ENCODE measurements at places on chromosomes 13 and 19.
A peak's percentile ranks its signal among the peaks of the same experiment; 100 is the strongest.

DNA sequence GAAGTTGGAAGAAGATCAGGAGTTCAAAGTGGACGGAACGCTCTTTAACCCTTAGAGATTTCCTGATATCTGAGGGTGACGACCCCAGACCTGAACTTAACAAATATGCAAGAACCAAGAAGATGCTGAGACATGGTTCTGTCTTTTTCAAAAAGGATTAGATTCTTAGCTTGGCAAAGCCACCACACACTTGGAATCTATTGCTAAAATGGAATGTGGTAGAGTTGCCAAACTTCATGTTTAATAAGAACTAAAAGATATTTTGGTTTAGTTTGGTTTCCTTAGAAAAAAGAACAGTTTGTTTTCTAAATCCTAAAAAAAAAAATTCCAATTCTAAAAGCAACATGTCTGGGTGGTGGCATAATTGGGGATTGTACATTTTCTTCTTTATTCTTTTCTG, 29.5 kb downstream of the UNC13A start:
- no peak for DNase-seq

DNA sequence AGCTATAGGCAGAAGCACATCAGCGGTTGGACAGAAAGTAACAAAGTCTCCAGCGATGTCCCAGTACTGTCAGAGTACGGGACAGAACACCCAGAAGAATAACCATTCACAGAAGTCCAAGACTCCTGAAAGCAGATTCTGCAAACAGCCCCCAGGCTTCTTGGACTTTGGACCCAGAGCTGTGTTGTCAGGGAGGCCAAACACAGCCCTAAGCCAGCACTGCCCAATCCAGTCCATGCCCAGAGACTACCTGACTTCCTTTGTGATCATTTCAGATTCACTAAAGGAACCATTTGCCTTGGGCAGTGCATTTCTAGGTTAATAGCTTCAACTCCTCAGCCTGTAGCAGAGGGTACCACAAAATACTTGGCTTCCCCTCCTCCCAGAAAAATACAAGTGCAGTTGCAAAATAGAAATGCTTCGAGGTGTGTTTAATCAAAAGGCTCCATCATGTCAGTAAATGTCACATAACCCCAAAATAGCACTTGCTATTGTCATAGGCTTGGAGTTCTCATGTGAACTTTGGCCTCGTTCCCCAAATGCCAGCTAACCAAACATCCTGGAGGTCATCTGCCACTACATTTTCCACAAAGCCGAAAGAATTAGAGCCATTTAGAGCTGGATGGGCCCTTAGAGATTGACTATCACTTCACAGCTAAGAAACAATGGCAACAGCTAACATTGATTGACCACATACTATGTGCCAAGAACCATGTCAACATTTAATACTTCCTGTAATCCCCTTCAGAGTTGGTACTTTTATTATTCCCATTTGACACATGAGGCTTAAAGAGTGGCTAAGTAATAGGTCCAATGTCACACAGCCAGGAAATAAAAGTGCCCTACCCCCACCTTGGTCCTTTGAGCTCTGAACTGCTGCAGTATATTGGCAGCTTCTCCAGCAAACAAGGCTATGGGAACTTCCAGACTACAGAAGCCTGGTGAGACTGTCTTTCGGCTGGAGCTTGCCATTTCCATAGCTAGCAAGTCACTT, 329.9 kb downstream of the FOXO1 start:
- DNase-seq = no peak

DNA sequence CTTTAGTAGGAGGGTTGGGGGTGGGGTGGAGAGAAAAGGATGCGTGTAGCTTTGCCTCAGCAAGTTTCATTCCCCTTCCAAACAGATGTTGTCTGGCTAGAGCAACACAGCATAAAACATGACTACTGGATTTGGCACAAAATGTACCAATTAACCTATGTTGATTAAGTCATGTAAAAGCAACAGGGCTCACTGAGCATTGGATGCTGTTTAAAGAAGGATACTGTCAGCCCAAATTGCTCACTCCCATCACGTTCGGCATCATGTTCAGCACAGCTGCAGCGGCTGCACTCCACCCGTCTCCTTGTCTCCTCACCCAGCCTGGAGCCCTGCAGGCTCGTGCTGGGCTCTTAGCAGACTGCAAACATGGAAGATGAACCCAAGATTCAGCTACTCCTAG, 77.5 kb downstream of the DLEU7 start:
- no peak for DNase-seq

DNA sequence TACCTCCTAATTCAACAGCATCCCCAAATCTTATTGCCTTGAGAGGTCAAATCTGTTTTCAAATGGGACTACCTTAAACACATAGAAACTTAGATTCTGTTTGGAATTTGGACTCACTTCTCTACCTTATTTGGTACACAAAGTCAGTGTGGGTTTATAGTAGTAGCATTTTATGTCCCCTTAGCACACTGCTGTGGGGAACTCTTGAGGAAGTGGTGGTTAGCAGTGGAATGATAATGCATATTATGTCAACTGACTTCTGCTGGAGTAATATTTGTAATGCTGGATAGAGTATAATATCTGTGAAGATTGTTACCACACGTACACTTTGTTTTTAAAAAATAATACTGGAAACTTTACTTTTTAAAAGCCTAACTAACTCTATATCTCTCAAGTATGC, 386.3 kb downstream of the NDFIP2 start:
- no peak for DNase-seq

DNA sequence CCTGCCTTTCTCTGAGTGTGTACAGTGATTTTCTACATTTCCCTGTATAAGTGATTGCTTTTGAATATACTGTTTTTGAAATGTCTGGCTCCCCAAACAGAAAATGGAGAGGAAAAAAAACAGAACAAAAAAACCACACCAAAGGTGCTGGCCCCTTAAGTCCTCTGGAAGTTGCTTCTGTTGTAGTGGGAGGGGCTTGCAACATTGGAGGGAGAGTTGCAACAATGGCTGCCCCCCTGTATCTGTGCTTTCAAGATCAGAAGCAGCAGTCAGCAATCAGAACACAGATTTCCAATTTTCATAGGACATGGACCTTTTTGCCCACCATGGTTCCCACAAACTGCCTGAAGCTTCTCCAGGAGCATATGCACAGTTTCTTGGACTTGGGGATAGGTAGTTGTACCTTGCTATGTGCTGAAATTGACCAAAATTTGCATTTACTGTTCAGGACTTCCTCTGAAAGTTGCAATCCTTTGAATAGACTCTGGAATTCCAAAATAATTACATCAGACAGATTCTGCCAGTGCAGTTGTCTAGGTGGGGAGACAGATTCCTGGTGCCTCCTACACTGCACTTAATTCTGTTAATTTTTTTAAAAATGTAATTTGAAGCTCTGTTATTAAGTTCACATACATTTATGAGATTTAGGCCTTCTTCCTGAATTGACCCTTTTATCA, 13.8 kb downstream of the BIVM start:
- DNase-seq = no peak

DNA sequence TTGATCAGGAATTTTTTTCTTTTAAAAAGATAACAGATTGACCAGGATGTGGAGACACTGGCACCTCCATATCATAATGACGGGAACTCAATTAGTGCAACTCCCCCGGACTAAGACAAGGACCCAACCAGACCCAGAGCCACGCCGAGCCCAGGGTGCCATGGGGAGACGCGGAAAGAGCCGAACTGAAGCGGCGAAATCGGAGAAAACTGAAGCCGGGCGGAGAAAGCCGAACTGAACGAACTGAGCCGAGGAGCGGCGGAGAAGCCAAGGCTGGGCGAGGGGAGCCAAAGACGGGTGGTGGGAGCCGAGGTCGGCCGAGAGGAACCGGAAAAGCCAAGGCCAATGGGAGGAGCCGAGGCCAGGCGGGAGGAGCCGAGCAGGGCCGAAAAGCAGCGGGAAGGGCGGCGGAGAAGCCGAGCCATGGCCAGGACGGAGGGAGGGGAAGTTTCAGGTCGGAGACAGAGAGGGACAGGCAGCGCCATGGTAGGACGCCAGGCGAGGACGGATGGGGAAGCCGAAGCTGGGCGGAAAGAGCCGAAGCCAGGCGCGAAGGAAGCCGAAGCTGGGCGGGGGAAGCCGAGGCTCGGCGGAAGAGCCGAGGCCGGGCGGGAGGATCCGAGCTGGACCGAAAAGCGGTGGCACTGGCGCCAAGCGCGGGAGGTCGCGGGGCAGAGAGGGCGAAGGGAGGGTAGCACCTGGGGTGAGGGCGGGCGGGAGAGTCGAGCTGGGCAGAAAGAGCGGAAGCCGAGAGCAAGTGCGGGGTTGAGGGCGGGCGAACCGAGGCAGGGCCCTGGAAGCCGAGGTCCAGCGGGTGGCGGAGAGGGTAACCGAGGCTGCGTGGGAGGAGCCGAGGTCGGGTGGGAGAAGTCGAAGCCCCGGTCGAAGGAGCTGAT, 29.4 kb downstream of the ZNF557 start:
- DNase-seq = peak; percentile 90

GRCh38 chr13:28301839-28302238, 163.5 kb downstream of the PAN3 start:
- DNase-seq = no peak

- no peak for DNase-seq
Observed at GRCh38 chr13:67769987-67770341, 539.8 kb upstream of the PCDH9 start.

DNA sequence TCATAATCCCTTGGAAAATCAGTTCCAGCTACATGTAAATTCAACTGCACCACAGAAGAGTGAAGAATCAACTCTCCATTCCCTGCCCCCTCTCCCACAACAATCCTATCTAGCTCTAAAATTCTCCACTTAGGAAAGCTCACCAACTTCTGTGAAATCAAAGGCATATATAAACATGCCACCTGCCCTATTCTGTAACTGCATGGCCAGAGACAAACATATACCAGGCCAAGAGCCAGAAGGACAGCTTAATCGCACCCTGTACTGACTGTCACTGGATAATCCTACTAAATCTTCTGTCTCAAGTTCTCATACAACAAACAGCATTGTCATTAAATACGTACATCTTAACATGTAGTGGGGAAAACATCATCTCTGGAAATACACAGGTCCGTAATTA, 58.2 kb upstream of the EEF1AKMT1 start:
- no peak for DNase-seq

DNA sequence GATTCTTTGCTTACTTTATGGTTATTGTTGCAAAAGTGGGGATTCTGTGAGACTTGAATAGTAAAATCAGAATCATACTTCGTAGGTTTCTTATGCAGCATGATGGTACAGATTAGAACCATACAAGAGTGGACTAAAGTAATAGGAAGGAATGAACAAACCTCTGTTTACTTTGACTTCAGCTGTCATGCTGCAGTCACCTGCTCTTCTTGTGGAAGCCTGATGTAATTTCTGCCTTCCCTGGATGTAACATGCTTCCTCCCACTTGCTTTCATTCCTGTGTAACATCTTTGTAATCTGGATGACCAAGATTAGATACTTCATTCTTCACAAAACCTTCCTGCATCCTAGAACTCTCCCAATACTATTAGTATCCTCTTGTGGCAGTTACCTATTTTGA, 235.0 kb downstream of the PCCA start:
- no peak for DNase-seq

DNA sequence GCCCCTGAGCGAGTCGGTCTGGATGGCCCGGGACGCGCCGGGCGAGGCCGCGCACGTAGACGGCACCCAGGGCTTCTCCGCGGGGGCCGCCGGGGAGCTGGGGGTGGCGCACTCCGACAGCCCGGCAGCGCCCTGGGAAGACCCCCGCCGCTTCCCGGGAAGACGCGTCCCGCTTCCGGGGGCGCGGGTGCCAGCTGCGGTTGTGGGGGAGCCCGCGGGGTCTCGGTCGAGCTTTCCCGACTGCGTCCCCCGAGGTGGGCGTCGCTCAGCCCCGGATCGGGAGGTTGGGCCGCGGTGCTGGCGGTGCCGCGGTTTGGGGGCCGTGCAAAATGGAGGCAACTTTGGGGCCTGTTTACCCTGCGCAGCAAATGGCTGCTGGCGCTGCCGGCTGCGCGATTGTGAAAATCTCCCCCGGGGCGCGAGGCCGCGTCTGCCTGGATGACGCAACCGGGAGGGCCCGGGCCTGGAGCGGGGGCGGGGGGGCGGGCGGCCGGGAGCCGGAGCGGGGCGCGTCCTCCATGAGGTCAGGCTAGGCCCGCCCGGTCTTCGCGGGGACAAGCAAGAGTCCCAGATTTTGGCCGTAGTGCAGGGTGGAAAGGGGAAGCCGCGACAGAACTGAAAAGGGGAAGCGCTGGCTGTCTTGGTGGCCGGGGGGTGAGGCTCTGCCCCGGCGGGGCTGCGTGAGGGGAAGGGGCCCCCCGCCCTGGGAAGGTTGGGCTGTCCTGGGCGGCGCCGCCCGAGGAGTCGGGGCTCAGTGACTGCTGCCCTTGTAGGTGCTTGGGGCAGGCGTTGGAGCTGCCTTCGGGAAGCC, 11.3 kb downstream of the PEAK3 start:
- DNase-seq = no peak

GRCh38 chr13:110457361-110457760, 104.2 kb downstream of the RAB20 start:
- no peak for DNase-seq

Data from LNCaP clone FGC (cell line).